ENCODE measurements at places on chromosomes 13 and 19.

- DNase-seq: no peak
These were observed 68.6 kb upstream of the KL start for GRCh38 chr13:32947411-32948276.

DNA sequence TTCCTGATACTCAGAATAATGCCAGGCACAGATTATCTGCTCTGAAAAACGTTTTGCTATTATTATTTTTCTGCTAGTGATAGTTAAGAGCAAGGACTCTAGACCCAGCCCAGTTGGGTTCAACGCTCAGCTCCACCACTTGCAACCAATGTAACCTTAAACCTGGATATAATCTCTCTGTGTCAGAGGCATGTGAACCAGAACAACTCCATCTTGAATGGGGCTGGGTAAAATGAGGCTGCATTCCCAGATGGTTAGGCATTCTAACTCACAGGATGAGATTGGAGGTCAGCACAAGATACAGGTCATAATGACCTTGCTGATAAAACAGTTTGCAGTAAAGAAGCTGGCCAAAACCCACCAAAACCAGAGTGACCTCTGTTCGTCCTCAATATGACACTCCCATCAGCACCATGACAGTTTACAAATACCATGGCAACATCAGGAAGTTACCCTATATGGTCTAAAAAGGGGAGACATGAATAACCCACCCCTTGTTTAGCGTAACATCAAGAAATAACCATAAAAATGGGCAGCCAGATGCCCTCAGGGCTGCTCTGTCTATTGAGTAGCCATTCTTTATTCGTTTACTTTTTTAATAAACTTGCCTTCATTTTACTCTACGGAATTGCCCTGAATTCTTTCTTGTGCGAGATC, 13.6 kb downstream of the FAM187B start:
- no peak for DNase-seq

GRCh38 chr19:29042450-29042849, 170.5 kb downstream of the UQCRFS1 start:
- no peak for DNase-seq

GRCh38 chr13:30692113-30692512, 43.2 kb upstream of the ALOX5AP start:
- no peak for DNase-seq

DNA sequence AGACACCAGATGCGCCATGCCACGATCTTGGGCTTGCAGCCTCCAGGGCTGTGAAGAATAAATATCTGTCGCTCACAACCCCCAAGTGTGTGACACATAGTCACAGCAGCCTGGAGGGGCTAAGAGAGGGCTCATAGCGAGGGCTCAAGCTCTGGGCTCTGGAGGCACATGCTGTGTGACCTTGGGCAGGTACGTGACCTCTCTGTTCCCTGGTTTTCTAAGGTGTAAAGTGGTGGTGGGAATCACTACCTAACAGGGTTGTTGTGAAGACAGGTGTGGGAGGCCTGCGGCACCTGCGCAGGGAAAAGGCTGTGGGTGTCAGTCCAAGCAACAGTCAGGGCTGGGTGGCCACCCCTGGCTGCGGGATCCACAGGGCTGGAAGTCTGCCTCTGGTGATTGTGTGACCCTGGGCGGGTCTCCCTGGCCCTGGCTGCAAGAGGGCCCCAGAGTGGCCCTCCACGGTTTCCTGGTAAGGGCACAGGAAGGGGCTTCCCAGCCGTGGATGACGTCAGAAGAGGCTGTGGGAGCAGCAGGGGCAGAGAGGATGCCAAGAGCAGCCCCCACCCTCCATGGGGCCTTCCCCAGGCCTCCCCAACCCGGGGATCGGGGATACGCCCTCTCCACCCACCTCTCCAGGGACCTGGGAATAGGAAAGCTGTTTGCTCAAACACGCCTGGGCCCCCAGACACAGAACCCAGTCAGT, 218.8 kb upstream of the SGCG start:
- DNase-seq: no peak

DNA sequence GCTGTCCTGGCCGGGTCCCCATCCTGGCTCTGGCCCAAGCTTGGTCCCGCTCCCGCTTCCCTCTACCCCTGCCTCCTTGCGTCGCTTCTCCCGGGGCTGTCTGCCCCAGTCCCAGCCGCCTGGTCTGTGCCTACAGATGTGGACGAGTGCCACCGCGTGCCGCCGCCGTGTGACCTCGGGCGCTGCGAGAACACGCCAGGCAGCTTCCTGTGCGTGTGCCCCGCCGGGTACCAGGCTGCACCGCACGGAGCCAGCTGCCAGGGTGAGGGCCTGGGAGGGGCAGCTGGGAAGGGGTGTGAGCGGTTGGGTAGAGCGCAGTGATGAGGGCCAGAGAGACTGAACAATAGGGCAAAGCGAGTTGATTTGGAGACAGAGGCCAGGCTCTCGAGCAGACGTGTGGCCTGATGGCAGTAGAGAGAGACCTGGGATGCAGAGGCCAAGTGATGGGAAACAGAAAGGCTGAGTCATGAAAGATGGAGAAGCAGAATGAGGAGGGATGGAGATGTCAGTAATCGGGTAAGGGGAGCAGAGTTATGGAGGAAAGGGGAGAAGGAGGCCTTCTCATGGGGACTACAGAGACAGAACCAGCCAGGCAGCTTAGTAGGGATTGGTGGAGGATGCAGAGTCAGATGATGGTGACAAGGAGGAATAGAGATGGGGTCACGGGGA, 9.4 kb downstream of the LTBP4 start:
- DNase-seq: peak; percentile 57

- DNase-seq: no peak
These were observed 72.9 kb downstream of the SPATA13 start for GRCh38 chr13:24233351-24233901.

GRCh38 chr13:33994826-33995502, 177.0 kb downstream of the RFC3 start:
- no peak for DNase-seq

DNA sequence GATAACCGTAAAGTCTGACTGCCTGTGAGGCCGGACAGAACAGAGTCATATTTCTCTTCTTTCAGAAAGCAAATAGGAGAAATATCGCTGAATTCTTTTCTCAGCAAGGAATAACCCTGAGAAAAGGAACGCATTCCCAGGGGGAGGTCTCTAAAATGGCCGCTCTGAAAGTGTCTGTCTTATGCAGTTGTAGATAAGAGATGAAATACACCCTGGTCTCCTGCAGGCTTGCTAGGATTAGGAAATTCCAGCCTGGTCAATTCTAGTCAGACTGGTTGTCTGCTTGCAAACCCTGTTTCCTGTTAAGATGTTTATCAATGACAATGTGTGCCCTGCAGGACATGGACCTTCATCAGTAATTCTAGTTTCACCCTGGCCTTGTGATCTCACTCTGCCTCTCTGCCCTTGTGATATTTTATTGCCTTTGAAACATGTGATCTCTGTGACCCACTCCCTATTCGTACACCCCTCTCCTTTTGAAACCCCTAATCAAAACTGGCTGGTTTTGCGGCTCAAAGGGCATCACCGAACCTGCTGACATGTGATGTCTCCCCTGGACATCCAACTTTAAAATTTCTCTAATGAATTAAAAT, 934.8 kb upstream of the SPRY2 start:
- no peak for DNase-seq

GRCh38 chr19:32816555-32817099, 52.9 kb downstream of the SLC7A9 start:
- DNase-seq: no peak

GRCh38 chr13:31048521-31048920, 113.2 kb downstream of the HSPH1 start:
- DNase-seq: no peak

DNA sequence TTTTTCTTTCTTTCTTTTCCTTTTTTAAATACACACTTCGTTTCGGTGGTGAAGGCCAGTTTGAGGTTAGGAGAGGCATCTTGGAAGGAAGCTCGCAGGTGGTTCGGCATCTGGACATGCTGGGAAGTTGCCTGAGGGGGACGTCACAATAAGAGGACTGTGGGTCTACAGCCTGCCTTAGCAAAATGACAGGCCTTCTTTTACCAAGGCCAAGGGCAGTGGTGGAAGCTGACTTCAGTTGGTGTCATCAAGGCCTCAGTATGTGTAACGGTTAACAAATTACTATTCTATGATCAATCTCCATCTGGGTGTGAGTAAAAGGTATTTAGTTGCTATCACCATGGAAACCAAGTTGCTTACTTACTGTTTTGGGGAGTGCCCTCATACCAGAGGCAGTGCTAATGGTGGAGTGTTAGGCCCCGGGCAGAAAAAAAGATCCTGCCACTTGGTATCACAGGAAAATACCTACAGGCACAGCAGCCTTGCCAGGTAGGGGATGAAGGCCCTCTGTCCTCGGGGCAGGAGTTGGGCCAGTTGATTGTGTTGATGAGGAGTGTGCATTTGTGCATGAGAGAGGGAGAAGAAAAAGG, 10.3 kb downstream of the ACTN4 start:
- DNase-seq: no peak

DNA sequence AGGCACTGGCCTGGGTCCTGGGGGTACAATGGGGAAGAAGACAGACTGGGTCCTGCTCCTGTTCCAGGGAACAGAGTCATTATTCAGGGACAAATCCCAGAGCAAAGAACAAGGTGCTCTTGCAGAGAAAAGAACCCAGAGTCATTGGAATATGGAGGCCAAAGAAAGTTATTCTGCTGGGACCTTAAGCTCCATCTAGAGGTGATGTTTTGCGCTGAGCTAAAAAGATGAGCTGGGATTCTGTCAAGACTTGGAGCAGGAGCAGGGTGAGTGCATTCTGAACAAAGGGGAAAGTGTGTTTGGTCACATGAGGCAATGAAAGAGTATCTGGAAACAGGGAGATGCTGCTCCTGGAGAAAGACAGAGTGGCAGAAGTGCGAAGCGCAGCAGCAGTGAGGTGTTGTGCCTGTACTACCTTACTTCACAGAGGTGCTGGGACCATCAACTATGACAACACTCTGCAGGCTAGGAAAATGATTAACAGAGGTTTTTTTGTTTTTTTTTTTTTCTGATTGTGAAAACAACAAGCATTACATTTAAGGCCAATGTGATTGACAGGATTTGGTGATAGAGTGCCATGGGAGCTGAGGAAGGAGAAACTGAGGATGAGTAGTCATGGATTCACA, 95.3 kb upstream of the TNFSF11 start:
- no peak for DNase-seq

DNA sequence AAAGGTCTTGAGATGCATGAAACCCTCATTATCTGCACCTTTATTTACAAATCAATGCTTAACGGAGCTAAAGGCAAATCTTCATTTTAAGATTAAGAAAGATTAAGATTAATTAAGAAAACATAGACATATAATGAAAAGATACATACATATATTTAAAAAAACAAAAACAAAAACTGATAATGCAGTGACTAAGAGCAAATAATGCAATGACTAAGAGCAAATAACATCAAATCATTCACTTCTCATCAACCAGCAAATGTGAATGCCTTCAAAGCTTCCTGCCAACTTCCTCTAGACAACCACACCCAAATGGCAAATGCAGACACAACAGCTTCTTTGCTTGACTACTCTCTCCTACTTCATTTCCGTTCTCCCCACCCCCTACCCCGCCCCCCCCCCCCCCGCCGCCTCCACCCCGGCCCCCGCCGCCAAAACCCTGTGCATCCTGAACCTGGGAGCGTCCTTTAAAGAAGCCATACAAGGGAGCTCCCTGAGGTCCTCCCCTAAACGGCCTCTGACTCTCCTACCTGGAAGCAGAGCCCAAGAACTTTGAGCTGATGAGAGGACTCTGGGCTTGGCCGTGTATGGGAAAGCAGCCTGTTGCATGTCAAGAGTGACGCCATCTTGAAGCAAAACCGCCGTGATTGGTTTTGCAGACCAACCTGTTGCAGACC, 24.5 kb downstream of the TEX101 start:
- DNase-seq: peak; percentile 16

DNA sequence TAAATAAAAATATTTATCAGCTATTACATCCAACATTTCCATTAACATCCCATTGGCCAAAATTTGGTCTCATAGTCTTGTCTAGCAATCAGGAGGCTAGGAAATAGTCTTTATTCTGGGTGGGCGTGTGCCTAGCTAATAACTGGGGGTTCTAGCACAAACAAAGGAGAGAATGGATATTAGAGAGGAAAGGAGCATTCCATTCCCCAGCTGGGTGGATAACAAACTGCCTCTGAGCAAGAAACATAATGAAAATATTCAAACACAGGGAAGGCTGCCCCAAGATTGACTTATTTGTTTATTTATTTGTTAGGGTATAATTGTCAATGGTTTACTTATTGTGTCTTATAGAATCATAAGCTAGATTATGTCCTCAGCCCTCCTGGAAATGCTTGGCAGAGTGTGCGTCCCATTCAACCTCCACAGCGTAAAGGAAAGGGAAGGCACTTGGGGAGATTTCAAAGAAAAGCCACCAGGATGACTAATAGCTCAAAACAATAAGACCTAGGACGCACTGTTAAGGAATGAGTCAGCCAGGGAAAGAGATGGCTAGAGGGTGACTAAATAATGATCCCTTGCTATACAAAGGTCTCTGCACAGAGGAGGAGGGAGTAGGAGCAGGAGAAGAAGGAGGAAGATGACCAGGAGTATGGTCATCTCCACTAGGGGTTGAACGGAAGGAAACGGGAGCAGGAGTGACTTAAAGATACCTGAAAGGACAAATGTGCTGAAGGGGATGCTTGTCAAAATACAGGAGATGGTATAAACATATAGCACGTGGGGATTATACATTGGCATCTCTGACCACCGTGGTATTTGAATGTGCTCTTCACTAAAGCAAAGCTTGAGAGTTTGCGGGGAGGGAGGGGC, 23.5 kb upstream of the USP12 start:
- no peak for DNase-seq

DNA sequence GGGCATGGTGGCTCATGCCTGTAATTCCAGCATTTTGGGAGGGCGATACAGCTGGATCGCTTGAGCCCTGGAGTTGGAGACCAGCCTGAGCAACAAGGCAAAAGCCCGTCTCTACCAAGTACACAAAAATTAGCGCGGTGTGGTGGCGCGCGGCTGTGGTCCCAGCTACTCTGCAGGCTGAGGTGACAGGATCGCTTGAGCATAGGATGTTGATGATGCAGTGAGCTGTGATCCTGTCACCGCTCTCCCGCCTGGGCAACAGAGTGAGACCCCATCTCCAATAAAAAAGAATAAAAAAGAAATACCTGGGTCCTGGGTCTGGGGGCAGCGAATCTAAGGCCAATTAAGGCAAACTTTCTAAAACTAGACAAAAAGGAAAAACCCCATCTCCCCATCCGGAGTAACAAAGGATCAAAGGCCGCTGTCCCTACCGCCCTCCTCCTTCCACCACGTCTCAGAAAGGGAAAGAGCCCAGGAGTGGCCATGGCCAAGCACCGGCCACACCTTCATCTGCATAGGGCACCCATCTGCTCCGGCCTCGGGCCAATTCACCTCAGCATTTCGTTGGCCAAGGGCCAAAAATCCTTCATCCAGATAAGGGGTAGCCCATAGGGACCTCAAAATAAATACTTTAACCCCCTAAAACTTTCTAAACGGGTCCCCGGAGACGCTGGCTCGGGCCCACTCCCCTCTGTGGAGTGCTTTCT, 851 bp downstream of the ZNF320 start:
- no peak for DNase-seq

DNA sequence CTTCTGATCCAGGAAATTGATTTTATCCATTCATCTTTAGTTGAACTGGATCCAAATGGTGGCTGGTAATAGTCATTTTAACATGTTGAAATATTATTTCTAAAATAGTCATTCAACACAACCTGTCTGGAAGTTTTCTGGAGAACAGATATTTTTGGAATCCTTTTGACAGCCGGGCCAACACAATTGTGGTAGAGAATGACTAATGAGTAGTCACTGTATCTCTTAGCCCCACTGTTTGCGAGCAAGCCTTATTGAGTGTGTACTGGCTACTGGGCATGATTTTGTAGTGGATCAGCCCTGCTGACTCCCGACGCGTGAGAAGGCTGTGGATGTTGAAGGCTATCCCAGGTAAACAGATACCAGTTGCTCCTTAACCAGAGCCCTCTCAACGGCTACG, 383.4 kb downstream of the ZNF536 start:
- no peak for DNase-seq

- peak; percentile 91 for DNase-seq
These were observed 15.9 kb upstream of the SLC35E1 start for GRCh38 chr19:16587833-16588823.

Data from GM06990 (cell line).